ENCODE measurements at places on chromosomes 7 and 10.
A peak's percentile ranks its signal among the peaks of the same experiment; 100 is the strongest.

DNA sequence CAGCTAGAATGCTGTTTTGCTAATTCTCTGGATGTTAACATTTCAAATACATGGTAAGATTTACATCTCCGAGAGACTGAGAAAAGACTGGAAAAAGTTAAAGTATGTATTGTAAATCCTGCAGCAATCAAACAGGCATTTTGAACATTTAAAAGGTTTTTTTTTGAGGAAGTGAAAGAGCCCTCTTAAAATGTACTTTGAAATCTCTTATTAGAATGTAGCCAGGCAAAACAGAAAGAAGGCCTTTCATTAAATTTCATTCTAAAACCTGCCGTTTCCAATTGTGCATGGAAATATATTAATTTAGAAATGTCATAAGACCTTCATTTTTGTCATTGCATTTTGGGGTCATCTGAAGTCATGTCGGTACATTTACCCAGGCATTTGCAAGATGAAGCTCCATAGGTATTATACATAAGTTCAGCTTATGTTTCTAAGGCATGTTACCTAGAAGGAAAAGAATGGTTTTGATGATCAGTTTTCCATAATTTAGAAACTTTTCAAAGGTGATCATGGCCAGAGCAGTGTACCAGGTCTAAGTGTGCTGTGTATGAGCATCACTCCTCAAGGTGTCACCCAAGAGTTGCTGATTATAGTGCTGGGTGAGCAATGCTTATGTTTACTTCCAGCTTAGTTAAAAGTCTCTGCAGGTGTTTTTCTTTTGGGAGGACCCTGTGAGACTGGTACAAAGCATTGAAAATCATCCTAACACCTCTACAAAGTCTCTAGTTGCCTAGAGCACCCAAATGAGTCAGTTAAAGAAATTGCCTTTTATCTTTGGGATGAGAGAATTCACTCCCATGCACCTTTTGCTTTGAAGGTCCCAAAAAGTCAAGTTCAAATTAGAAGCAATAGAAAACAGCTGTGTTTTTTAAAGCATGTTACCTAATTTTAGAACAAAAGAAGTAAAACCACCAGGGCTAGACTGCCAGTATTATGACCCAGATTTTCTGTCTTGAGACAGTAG, 7.1 kb downstream of the ZNF736 start:
- no peak for DNase-seq

- no peak for DNase-seq
Measured at GRCh38 chr10:108787932-108788331, 1135.4 kb downstream of the XPNPEP1 start.

- no peak for DNase-seq
Measured at GRCh38 chr7:16484453-16485158, 19.1 kb upstream of the SOSTDC1 start.

DNA sequence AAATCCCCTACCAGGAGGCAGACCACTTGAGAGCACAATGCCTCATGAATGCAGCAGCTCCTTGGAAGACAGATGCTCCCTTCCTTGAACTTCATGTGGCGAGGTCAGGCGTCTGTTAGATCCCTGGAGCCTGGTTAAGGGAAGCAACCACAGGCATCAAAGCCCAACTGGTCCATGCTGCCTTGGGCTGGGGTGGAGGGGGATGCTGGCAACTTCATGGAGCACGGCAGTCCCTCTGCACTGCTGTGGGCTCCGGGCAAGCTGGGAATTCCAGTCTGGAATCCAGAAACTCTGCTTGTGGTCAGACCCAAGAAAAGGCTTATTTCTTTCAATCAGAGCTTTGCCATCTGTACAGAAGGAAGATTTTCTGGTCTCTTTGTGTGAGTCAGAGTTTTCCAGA, 130.4 kb downstream of the PFKFB3 start:
- DNase-seq = no peak

DNA sequence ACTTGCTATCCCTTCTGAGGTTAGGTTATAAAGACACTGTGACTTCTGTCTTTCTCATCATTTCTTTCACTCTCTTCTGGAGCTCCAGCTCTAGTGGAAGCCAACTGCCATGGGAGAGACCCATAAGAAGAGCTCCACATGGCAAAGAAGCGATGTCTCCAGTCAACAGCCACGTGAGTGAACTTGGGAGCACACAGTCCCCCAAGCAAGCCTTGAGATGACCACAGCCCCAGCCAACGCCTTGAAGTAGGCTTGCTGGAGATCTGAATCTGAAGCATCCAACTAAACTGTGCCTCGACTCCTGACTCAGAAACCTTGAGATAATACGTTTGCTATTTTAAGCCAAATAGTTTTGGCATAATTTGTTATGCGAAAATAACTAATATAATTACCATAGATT, 181.7 kb upstream of the GDF10 start:
- no peak for DNase-seq

DNA sequence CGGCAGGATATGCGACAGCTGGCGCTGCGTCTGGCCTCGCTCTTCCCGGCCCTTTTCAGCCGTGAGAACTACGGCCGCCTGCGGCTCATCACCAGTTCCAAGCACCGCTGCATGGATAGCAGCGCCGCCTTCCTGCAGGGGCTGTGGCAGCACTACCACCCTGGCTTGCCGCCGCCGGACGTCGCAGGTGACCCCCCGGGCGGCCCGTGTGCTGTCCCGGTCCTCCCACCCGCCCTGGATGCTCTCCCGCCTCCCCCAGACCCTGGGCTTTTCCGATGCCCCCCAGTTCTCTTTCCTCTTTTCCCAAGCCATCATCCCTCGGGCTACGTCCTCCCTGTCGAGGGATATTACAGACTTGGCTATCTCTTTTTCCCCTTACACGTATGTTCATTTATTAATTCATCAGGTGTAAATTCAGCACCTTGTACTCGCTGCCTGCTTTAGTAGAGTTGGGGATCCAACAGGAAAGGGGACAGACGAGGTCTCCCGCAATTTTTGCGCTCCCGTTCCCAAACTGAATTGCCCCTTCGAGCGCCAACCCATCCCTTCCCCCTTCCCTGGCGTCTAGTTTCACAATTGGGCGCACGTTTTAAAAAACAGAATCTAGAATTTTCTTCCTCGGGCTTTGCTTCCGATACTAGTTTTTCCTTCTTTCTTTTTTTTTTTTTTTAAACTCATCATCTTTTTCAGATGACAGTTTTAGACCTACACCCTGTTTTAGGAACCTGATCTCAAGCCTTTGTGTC, 846 bp downstream of the MINPP1 start:
- peak; percentile 4 for DNase-seq

DNA sequence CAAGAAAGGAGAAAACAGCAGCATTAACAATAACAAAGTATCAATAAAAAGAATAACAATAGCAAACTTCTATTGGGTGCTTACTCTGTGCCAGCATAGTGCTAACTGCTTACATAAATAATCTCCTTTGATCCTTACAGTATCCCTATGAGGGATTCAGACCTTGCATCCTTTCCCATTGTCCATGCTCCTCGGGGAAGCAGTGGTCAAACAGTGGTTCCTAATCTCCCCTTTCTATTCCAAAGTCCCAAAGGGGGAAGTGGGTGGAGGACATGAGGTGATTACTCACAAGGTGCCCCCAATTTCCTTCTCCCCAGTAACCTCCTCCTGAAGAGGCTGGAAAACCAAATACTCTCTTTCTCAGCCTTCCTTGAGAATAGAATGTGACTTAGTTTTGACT, 22.0 kb upstream of the MSMB start:
- DNase-seq = no peak

Measured in stimulated activated CD8-positive, alpha-beta memory T cell treated with anti-CD3 and anti-CD28 coated beads, Interleukin-4, amount 100 ng/mL, for 4 hours (primary cell).